Dermis lymphatic vessel endothelial cell (primary cell): ENCODE measurements at places on chromosomes 3 and 15. TPM values are rescaled to one million over a fixed set of nuclear protein-coding genes. Genes with fewer than 3 reads are reported as not detected.

Gene DHFR2
- total RNA-seq = 2.6 and 4.9 TPM in 2 replicates

Gene GOLGA6L4
- 1.1 and 1.6 TPM in 2 replicates for total RNA-seq

Gene MOBP
- total RNA-seq = under 0.01 TPM in 1 of 2 replicates, not detected in the other

Gene SMAD6
- 11.6 and 19.9 TPM in 2 replicates for total RNA-seq

Gene SCN11A
- under 0.01 and 0.09 TPM in 2 replicates for total RNA-seq

Gene FAM174B
- total RNA-seq = 62.0 and 116 TPM in 2 replicates

Gene LMCD1
- total RNA-seq = 21.6 and 38.9 TPM in 2 replicates

Gene TMIE
- total RNA-seq = 0.09 TPM in 1 of 2 replicates, not detected in the other

Gene ETV5
- total RNA-seq = 13.7 and 32.9 TPM in 2 replicates

Gene PRICKLE2
- 8.2 and 10.6 TPM in 2 replicates for total RNA-seq

Gene IGF2BP2
- 30.8 and 33.2 TPM in 2 replicates for total RNA-seq
